ENCODE measurements at places on chromosomes 12 and 14.

GRCh38 chr12:124861492-124861891 is 2.2 kb downstream of the SCARB1 start:
- DNase-seq: no peak

- DNase-seq: no peak
Observed at GRCh38 chr12:3083921-3084347, 6.8 kb downstream of the TSPAN9 start.

DNA sequence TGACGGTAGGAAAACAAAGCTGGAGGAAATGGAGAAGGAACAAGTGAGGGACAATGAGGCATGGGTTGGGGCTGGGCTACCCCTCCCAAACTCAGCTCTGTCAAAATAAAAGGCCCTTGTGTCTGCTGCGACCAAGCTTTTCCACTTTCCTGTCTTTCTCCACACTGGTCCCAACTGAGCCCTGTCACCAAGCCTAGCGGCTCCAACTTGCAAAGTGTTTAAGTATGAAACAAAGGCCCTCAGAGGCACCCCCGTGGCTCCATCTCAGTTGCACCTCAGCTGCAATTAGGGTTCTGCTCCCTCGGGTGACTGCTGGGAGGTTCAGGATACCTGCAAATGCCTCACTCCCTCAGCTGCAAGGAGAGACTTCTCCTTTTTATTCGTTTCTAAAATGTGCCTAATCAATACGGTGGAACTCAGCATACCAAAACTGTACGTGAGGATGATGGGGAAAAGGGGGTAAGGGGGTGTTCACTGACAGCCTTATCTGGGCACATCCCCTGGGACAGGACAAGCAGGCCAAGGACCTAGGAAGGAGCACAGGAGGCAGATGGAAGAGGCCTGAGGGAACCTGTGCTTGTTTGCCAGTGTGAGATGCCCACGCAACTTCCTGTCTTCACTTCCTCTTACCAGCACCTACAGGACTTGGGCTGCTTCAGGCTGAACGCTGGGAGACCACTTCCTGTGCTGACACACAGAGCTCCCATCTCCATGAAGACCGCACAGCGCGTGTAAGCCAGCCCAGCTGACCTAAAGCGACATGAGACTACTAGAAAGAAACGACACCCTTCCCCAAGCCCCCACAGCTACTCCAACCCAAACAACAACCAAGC is 8.9 kb downstream of the VAMP1 start:
- peak; percentile 92 for DNase-seq

DNA sequence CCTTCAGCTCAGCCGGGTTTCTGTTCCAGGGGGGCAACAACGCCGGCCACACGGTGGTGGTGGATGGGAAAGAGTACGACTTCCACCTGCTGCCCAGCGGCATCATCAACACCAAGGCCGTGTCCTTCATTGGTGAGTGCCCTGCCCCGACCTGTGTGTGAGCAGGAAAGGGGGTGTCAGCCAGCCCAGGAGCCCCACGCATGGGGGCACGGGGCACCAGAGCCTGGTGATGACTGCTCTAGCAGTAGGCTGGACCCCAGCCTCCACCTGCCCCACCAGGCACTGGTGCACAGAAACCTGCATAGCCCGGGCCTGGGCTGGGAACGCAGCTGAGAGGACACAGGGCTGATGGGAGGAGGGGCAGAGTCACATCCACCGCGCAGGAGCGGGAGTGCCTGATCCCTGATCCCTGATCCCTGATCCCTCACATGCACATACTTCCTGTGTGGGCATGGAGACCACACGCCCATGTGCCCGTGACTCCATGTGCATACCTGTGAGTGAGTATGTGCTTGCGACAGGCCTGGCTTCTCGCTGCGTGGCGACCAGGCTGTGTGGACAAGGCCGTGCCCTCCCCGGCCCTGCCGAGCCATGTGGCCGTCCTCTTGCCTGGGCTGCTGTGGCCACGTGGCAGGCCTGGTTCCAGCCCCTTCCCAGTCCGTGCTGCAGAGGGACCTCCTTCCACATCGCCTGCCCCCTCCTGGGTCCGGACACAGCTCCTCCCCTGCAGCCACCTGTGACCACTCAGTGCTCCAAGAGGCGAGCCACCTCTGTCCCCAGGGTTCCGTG is 11.2 kb downstream of the ADSS1 start:
- DNase-seq: no peak

- no peak for DNase-seq
Observed at GRCh38 chr14:23078692-23079116, 16.2 kb downstream of the ACIN1 start.

DNA sequence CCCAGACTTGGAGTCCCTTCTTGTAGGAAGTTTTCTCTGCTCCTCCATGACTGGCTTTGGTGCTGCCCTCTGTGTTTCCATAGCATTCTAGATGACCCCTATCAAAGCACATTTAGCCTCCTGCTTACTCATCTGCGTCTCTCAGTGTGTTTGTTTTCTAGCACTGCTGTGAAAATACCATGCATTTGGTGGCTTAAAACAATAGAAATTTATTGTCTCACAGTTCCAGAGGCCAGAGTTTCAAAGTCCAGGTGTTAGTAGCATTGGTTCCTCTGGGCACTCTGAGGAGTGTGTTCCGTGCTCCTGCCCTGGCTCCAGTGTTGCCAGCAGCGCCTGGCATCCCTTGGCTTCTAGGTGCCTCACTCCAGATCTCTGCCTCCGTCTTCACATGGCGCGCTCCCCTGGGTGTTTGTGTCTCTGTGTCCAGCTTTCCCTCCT is 86.1 kb downstream of the CACNA1C start:
- DNase-seq: no peak

GRCh38 chr14:53113989-53114388 is 39.1 kb downstream of the DDHD1 start:
- no peak for DNase-seq

DNA sequence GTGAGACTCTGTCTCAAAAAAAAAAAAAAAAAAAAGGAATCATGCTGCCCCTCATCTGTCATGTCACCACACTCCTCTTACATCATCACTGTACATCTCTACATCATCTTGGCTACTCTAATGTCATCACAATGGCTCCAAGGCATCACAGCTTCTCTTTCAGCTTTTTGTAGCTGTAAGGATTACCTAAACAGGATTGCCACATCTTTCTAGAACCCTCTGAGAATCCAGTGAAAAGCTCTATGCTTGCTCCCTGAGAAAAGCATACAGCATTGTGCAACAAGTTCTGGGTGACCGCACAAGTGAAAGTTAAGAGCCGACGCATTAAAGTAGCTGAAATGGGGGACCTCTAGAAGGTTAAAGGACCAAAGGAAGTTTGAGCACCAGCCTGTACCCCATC is 272.5 kb downstream of the C12orf50 start:
- DNase-seq: no peak

GRCh38 chr12:60394665-60395064 is 798.8 kb downstream of the SLC16A7 start:
- no peak for DNase-seq

- no peak for DNase-seq
Observed at GRCh38 chr14:29178971-29179370, 412.4 kb downstream of the FOXG1 start.

DNA sequence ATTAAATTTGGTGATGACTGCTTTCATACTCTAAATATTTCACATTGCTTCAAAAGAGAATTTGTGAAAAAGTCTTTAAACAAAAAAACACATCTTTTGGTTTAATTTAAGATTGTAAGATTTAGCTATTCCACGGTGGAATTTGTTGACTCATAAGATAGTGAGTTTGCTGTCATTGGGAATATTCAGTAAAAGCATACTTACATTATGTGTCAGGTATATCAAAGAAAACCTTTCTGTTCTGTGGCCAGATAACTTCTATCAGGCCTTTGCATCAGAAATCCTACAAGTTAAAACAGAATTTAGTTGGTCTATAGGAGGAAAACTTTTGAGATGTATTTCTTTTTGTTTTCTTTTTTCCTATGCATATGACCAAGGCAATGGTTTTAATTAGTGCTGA is 148.8 kb upstream of the E2F7 start:
- DNase-seq: no peak

- no peak for DNase-seq
Observed at GRCh38 chr12:93427779-93428564, 13.8 kb downstream of the UBE2N start.

DNA sequence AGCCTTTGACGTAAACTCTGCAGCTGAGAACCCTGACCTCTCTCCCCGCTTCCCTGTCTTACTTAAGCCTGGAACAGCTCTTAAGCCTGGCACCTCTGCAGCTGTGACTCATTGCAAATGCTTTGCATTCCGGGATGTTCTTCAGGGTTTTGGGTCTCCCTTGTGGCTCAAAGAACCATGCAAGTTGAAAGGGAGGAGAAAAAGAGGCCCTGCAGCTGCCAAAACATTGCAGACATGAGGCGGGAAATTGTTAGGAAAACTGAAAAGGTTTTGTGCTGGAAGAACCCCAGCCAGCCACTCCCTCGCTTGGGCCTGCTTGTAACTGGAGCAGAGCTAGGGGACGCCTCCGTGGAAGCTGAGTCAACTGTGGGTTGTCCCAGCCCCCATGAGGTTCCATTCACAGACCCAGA is 60.2 kb upstream of the FERMT2 start:
- DNase-seq: no peak

DNA sequence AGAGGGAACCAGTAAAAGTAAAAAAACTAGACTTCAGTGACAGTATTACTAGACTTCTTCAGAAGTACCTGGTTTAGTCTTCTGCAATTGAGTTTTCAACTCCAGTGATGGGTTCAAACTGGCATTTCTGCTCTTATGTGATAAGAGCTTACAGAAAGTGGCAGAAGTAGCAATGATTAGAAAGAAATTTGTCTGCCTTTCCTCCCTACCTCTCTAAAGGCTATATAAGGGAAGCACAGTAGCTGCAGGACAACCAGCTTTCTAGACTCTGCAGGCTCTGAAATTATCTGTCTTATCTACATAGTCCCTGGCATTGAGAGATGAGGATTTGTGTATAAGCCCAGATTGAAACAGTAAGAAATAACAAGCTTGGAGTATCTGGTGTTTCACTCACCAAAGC is 107.5 kb downstream of the DAAM1 start:
- no peak for DNase-seq

GRCh38 chr14:89430391-89431236 is 13.6 kb upstream of the FOXN3 start:
- peak; percentile 71 for DNase-seq

- DNase-seq: no peak
Observed at GRCh38 chr12:5461966-5462365, 30.1 kb downstream of the NTF3 start.

DNA sequence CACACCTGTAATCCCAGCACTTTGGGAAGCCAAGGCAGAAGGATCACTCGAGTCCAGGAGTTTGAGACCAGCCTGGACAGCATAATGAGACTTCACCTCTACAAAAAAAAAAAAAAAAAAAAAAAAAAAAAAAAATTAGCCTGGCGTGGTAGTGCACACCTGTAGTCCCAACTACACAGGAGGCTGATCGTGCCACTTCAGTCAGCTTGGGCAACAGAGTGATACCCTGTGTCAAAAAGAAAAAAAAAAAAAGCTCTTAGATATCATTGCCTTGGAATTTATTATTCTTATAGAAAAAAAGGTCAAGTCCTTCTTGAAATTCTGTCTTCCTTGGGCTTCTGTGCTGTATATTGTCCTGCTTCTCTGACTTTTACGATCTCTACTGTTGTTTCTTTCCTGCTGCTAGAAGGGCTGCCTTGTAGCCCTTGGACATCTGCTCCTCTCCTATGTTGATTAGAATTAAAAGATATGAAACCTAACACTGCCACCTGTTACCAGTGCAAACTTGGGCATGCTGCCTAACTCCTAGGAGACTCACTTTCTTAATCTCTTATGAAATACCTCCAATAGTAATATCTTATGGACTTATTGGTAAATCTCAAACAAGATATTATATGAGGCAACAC is 5.7 kb downstream of the TMEM19 start:
- DNase-seq: no peak

DNA sequence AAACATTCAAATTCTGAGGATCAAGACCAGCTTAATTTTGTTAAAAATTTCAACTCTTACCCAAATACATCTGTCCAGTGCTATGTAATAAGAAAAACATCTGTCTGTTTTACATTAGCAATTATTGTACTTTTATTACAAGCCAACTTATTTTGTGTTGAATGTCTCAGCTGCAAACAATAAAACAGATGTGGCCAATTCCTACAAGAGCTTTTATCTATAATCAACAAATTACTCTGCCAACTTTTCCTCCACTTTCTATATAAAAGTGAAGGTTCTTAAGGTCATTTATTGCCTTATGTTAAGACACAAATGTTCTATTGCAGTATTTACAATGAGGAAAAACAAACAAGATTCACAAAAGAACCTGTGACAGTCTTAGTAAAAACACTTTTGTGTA is 72.7 kb downstream of the NOVA1 start:
- no peak for DNase-seq

GRCh38 chr14:83816761-83817160 is 1713.2 kb upstream of the FLRT2 start:
- DNase-seq: no peak

DNA sequence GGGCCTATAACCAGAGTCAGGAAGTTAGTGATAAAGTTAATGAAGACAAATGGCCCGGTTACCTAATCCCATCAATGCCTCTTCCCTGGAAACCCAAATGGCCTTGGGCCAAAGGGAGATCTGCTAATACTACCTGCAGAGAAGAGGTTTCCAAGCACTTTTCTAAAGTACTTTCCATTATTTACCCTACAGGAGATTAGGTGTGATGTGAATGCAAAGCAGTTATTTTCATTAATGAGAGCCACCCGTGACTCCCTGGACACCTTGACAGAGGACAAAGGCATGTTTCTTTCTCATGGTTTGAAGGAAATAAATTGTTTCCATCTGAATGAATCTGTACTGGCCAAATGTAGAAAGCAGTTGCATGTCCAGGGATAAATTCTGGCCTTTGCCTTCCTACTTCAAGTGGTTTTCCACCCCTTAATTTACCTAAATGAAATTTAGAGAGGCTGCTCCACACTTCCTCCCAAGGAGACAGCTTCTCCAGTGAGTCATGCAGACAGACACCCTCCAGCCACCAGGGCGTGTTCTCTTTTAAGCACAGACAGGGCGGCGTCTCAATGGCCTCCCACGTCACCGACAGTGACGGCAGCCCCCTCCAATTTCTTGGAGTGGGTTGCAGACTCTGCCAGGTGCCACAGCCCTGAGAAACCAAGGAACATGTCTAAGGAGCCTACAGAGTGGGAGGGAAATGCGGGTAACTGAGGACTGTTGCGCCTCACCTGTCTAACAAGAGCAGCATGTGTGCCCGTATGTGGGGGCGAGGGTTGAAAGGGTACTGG is 43.9 kb upstream of the GNPNAT1 start:
- DNase-seq: no peak

DNA sequence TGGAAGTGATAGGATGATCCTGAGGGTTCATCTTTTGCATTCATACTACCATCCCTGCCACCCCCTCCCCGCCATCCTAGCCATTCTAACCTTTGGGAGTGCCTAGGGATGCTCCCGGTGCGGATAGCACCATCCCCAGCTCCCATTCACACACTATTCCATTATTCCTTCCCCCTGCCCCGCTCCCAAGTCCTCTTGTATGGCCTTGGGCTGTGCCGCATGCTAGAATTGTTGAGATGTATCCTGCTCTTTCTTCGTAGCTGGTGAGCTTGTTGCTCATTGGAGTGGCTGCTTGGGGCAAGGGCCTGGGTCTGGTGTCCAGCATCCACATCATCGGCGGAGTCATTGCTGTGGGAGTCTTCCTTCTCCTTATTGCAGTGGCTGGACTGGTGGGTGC is 644 bp downstream of the TSPAN31 start:
- no peak for DNase-seq

GRCh38 chr14:23569443-23570151 is 2.0 kb upstream of the AP1G2 start:
- DNase-seq: peak; percentile 61

All from activated effector memory CD4-positive, alpha-beta T cell treated with anti-CD3 and anti-CD28 coated beads, Interleukin-2, amount 50 U/mL, for 16 hours (primary cell).